ENCODE measurements at places on chromosomes 7 and 10.

DNA sequence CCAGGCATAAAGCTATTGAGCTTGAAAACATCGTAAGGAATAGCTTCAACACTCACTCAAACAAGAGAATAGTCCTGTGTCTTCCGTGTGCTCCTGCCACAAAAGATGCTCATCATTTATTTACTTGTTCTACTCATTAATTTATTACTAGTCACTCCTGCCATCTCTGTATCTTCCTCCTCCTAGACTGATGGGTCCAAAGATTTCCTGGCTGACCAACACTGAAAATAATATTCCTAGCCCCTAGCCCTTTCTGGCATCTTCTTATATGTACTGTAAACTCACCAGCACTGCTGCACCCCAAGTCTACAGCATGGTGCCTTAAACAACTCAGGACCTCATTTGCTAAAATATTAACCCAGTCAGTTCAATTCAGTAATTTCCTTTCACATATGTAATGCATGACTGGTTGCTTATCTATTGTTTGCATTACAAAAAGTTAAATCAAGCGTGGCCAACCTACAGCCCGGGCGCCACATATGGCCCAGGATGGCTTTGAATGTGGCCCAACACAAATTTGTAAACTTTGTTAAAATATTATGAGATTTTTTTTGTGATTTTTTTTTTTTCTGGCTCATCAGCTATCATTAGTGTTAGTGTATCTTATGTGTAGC is 86.7 kb upstream of the GSDME start:
- no peak for DNase-seq

- no peak for DNase-seq
These were observed 42.5 kb downstream of the DLD start for GRCh38 chr7:107933386-107934013.

GRCh38 chr7:137967143-137968018 is 34.5 kb downstream of the CREB3L2 start:
- no peak for DNase-seq

- no peak for DNase-seq
These were observed 25.3 kb downstream of the VWDE start for GRCh38 chr7:12378389-12378788.
